Endothelial cell of coronary artery (primary cell): ENCODE measurements at places on chromosomes 11 and 22. TPM values are rescaled to one million over a fixed set of nuclear protein-coding genes. Genes with fewer than 3 reads are reported as not detected.

SNX32 gene
- total RNA-seq: 0.36 and 0.38 TPM in 2 replicates

GLYATL2 gene
- total RNA-seq: not detected in 2 replicates

SGSM1 gene
- 0.09 and 0.18 TPM in 2 replicates for total RNA-seq

PATE2 gene
- 0.09 TPM in 2 replicates for total RNA-seq

TMEM86A gene
- total RNA-seq: 1.1 and 1.3 TPM in 2 replicates

IL17REL gene
- under 0.01 TPM in 1 of 2 replicates, not detected in the other for total RNA-seq
